ENCODE measurements at places on chromosomes 2 and 18.

DNA sequence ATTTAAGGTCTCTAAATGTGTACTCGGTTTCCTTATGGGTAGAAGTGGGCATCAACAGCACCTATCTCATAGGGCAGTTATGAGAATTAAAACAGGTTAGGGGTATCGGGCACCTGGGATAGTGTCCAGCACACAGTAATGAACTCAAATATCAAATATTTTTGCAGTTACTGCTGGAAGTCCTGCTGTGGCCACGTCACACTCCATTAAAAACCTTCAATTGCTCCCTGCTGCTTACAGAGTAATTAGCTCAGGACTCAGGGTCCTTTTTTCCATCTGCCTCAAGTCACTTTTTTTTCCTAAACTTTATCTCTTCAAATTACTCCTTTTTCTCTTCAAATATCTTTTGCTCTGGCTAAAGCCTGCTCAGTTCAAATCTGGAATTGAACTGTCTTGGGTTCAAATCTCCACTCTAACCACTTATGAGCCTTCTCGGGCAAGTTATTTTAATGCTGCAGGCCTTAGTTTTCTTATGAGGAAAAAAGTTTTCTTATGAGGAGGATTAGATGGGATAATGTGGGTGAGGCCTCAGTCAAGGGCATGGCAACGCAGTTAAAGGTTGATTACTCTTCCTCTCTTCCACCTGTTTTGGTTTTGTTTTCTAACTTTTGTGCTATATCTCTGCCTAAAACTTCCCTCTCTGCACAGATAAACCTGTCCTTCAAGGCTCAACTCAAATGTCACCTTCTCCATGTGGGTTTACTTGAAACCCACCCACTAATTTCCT is 36.6 kb downstream of the SPRED2 start:
- DNase-seq = no peak

DNA sequence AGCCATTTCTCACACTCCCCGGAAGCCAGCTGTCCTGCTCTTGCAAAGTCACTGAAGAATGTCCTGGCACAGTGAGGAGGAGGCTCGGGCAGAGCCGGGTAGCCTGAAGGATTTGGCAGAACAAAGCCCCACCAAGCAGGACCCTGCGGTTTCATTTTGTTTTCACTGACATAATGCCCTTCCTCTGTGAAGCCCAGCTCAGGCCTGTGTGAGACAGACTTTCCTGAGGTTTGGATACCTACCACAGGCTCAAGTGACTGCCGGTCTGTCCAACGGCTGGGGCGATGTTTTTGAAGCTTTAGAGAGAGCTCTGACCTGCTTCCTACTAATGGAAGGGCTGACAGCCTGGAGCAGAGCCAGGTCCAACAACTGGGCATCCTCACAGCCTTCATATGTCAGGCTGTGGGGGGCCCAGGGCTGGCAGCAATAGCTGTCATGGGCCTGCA is 99.8 kb upstream of the FZD7 start:
- no peak for DNase-seq

- no peak for DNase-seq
Measured at GRCh38 chr2:104528101-104528500, 325.8 kb upstream of the POU3F3 start.

DNA sequence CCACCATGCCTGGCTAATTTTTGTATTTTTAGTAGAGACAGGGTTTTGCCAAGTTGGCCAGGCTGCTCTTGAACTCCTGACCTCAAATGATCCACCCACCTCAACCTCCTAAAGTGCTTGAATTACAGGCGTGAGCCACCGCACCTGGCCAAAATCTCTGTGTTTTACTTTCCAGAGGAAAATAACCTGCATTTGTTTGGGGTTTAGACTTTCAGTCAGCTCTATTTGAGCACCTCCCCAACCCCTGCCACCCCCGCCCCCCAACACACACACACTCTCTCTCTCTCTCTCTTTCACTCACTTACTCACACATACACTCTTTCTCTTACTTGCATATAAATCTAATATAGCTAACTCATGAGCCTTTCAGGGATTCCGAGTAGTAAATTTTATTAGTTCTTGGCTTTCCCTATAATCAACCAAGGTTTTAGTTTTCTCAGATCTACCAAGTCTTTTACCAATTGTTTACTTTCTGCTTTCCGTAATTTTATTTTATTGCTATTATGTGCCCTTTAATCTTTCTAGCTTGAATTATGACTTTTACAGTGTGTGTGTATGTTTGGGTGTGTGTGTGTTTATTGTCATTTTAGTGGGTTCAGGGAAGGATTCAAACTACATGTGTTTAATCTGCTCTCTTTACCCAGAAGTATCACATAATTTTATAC is 24.5 kb downstream of the MFSD6 start:
- no peak for DNase-seq

- no peak for DNase-seq
Measured at GRCh38 chr2:234630801-234631261, 133.9 kb upstream of the ARL4C start.

DNA sequence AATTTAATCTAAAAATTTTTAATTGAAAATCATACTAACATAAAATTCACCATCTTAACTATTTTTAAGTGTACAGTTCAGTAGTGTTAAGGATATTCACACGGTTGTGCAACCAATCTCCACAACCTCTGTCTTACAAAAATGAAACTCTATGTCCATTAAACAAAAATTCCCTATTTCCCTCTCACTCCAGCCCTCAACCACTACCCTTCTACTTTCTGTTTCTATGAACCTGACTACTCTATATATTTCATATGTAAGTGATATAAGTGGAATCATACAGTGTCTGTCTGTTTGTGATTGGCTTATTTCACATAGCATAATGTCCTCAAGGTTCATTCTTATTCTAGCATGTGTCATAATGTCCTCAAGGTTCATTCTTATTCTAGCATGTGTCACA is 34.3 kb upstream of the OSBPL6 start:
- no peak for DNase-seq

DNA sequence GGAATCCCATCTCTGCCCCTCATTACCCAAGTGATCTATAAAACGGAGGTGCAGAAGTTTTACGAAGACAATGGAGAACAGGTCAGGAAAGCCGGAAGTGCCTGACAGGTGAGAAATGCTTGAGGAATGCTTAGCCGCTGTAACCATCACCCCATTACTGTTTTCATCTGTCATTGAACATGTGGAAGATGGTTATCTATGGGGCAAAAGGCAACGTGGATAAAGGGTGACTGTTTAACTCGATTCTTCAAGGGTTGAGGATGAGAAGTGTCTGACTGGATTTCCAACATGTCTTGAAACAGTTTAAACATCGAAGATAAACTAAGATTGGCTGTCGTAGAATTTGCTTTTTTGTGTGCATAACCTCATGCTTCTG is 17.3 kb downstream of the HK2 start:
- DNase-seq = no peak

DNA sequence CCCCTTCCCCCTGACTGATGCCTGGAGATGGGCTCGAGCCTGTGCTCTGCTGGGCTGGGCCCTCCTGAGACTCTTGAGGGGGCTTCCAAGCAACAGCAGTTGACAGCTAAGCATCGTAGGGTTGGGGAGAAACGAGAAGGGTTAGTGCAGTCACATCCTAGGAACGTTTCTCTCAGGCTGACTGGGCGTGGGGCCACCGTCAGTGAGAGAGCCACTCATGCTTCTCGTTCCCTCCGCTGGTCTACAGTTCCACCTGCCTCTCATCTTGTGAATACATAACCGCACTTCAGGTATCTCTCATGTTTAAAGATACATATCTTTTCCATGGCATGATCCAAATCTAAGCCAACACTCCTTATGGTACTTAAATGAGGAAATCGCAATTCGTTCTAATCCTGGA is 66.4 kb downstream of the TRAPPC12 start:
- no peak for DNase-seq

GRCh38 chr2:71965530-71965929 is 182.1 kb downstream of the CYP26B1 start:
- no peak for DNase-seq

- no peak for DNase-seq
Measured at GRCh38 chr2:213046431-213046830, 105.0 kb downstream of the IKZF2 start.

- no peak for DNase-seq
Measured at GRCh38 chr2:238978497-238978896, 130.6 kb downstream of the TWIST2 start.

DNA sequence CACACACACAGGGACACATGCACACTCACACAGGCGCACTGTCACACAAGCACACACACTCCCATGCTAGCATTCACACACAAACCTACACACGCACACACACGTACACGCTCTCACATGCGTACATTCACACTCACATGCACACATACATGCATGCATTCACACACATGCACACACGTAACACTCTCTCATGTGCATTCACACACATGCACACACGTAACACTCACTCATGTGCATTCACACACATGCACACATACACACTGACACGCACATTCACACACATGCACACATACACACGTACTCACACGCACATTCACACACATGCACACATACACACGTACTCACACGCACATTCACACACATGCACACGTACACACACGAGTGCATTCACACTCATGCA is 16.3 kb downstream of the ADI1 start:
- DNase-seq = no peak

GRCh38 chr2:102268510-102269199 is 42.7 kb upstream of the IL1RL1 start:
- DNase-seq = no peak

DNA sequence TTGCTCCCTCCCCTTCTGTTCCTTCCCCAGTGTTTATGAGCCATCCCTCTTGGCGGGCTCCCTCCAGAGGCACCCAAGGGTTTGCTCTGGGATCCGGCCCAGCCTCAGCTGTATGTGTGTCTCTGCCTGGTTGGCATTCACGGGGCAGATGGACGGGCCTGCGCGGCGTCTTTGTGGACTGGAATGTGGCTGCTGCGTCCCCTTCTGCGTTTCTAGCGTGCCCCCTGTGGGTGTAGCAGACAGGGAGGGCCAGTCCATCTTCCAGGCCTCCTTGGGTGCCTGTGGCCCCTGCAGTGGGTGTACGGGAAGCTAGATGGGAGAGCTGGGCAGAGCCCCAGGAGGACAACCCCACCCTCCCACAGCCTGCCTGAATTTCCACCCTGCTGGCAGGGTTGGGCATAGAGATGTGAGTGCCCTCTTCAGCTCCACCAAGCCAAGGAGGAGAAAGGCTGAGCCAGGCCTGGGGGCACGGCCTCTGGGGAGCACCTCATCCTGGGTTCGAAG is 15.7 kb downstream of the GPC1 start:
- DNase-seq = no peak

GRCh38 chr2:122539920-122540319 is 784.5 kb downstream of the TSN start:
- DNase-seq = no peak

DNA sequence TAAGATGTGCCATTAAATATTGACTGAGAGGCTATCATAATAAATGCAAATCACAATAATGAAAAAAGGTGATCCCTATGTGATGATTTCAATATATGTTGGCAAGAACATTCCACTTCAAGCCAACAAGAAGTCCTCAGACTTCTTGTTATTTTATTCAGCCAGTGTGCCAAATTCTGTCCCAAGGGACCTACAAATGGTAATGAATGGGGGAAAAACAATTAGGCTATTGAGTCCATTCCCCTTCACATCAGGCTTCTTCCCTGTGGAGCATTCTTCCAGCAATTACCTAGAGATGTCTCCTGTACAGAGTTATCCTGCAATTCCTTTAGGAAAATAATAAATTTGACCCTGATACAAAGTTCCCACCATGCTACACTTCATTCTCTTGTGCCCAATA is 144.4 kb downstream of the PIEZO2 start:
- DNase-seq = no peak

DNA sequence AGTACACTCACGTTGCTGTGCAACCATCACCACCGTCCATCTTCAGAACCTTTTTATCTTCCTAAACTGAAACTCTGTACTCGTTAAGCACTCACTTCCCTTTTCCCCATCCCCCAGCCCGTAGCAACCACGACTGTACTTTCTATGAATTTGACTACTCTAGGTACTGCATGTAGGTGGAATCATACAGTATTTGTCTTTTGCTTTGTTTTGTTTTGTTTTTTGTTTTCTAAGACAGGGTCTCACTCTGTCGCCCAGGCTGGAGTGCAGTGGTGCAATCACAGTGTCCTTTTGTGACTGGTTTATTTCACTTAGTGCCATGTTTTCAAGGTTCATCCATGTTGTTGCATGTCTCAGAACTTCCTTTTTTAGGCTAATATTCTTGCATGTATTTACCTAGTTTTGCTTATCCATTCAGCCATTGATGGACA is 7.0 kb upstream of the TYMS start:
- DNase-seq = no peak

GRCh38 chr2:188485496-188485895 is 193.8 kb downstream of the GULP1 start:
- no peak for DNase-seq

DNA sequence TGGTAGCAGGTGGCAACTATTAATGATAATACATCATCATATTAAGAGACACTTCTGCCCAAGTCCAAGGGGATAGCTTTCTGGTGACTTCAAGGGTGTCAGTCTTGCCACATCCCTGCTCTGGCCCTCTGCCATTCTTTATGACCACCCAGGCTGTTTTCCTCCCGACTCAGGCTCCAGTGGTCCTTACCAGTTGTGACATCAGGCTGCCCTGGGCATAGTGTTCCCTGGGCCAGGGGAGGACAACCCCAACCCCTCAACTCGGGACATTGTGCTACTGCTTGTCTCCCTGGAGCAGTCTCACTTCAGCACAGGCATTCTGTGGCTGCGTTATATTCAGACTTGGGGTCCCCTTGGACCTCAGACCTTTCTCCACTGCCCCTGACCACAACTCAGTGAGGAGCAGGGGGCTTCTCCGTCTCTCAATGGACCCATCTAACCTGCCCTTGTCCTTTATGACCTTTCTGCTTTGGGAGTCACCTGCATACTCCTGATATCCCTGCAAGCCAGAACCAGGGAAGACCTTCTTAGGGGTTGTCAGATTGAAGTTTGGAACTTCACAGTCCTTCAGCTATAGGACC is 12.8 kb downstream of the DNAJB2 start:
- DNase-seq = no peak

- no peak for DNase-seq
Measured at GRCh38 chr2:191318037-191318728, 73.0 kb downstream of the MYO1B start.

DNA sequence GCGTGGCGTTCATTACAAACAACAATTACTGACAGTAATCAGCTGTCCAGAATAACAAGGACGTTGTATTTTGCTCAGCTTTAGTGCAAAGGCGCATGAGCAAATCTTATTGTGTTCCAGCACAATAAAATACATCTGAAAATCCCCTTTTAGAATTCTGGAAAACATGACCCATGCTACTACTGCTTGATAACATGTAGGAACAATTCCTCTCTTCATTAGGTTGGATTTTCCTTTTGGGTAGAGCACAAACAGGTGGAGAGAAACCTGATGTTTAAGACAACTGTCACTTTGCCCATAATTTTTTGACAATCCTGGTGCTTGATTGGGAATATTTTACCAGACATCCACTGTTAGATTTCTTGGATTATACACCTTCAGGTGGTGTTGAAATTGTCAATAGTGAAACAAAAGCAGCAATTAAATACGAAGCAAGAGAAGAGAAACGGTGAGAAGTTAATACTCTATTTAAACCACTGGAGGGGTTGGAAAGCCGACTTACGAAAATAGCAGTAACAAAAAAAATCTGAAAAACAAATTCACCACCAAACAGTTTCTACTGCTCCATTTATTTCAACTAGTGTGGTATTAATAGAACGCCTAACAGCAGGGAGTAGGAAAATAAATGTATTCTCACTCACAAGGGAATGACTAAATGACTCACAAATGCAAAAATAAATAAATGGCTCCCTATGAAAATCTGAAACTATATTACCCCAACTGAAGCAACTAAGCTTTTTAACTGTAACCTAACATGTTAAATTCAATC is 102.7 kb downstream of the CPO start:
- DNase-seq = no peak

- DNase-seq = no peak
Measured at GRCh38 chr18:44411976-44412375, 268.7 kb upstream of the SETBP1 start.
